Uterus (tissue), 4 donors: ENCODE measurements at places on chromosomes 12 and 14. TPM values are rescaled to one million over a fixed set of nuclear protein-coding genes. Genes with fewer than 3 reads are reported as not detected.

DNA sequence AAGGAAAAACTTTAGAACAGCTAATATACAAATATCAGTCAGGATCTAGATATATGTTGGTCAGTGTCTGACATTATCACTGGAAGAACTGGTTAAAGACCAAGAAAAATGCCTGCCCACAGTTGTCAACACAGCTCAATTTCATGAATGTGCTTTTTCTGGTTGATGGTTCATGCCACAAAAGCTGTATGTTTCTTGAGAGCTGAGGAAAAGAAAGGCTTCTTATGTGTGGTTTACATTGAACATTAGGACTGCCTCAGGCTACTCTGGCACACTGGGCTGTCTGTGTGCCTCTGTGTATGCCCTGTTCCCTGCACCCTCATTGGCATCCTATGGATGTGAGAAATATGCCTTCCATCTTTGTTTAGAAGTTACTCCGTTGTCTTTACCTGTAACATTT, 218.8 kb upstream of the RGS6 start:
- DNase-seq: no peak

- no peak for DNase-seq
Observed at GRCh38 chr14:70635971-70636595, 5.6 kb upstream of the TTC9 start.

CATSPERB gene
- 0.29 TPM for total RNA-seq

GRCh38 chr12:70443062-70443673, 77.1 kb downstream of the KCNMB4 start:
- DNase-seq: no peak

GRCh38 chr12:76464631-76465166, 94.9 kb downstream of the OSBPL8 start:
- no peak for DNase-seq

GRCh38 chr14:77903937-77904617, 104.2 kb downstream of the ADCK1 start:
- DNase-seq: no peak

DNA sequence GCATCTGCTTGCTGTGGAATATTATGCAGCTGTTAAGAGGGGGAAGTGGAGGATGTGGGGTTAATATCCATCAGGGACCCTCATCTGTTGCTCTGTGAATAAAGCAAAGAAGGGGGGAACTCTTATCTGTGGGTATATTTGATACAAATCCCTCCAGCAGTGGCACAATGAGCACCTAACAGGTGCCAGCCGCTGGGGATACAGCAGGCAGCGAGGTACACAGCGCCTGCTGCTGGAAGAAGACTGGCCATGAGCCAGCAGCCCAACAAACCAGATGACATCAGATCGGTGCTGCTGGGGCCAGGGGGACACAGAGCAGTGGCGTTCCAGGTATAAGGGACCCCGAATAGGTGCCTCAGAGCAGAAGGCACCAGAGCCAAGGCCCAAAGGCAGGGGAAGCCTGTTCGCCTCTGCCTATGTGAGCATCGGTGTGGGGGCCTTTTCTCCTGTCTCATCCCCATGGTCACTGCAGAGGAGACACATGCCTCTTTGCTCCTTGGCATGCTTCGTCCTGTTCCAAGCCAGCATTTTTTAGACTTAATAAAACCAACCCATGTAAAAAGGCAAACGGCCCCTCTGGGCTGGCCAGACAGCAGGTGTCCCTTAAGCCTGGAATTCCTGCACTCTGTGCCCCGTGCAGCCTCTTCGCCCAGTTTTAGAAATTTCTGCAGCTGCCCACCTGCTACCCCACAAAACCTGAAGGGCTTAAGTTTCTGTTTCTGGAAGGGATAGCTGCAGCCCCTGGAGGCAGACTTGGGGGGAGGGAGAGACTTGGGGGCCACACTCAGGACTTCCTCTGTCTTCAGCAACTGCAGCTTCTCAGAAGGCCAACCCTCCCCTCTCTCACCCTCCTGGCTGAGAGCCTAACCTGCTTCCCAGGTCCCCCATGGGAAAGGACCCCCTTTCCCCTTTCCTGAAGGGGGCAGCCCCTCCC, 1.6 kb upstream of the CKB start:
- no peak for DNase-seq
